ENCODE measurements at places on chromosomes 4 and X.

DNA sequence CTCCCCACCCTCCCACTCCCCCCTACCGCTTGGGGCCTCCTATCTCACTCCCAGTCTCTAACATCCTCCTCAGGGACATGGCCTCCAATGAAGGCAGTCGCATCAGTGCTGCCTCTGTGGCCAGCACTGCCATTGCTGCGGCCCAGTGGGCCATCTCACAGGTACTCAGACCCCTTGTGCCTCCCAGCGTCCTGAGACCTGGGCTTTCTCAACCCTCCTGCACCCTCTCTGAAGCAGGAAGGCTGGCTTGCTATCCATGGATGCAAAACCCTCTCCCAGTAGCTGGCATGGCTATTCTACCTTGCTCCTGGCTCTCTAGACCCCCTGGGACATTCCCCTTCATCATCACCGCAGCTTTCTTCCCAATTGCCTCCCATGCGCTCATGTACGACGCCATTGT lies 13.3 kb upstream of the UBA1 start:
- no peak for DNase-seq

DNA sequence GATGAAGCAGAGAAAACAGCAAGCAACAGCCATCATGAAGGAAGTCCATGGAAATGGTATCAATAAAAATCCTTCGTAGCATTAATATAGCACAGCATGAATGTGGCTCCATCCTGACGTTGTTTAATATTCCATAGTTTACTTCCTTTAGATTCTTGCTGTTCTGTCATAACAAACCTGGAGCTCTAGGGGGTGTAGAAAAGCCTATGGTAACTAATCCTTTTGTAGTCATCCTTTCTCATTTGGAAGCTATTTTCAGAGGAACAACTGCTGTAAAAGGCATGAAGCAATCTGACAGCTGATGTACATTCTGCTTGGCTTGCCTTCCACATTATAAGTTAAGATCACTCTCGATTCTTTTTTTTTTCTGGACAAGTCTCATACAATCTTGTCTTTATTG lies 914 bp downstream of the MYOZ2 start:
- no peak for DNase-seq

GRCh38 chr4:74228691-74229640 lies 71.0 kb downstream of the MTHFD2L start:
- peak; percentile 91 for DNase-seq

GRCh38 chr4:52038103-52038912 lies at the start of gene SGCB:
TSS of gene SGCB (minus strand) at chr4:52038299. CDS start at chr4:52038259, 40 bp downstream.
- DNase-seq, result peak; percentile 32

DNA sequence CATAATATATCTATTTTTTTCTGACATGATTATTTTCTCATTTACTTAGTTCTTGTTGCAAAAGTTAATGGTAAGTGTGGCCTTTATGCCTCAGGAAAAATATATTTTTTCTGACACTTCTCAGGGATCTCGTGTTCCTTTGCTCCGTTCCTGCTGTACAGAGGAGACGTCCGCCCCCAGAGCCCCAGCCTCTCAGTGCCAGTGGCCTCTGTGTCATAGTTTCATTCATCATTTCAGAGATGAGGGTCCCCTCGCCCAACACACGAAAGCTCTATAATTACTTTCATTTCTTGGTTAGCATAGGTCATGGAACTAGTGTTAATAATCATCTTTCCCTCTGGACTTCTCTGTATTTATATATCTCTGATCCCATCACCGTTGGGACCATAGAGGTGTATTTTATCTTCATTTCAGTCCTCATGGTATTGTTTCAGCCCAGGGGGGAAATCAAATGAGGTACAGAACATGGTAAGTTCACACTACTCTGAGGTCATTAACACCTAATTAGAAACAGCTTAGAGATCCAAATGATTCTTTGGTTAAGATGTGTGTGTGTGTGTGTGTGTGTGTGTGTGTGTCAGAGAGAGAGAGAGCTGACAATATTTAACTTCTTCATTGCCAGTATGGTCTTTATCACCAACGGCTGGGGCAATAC lies 631.1 kb upstream of the TENM3 start:
- DNase-seq, result no peak

GRCh38 chr4:37858872-37859271 lies 32.0 kb upstream of the TBC1D1 start:
- no peak for DNase-seq

GRCh38 chr4:90375081-90375480 lies 247.9 kb downstream of the CCSER1 start:
- no peak for DNase-seq

GRCh38 chr4:41199788-41200187 lies 14.6 kb downstream of the APBB2 start:
- DNase-seq, result no peak

- peak; percentile 57 for DNase-seq
Measured at GRCh38 chrX:129932821-129933321, 26.9 kb downstream of the UTP14A start.

DNA sequence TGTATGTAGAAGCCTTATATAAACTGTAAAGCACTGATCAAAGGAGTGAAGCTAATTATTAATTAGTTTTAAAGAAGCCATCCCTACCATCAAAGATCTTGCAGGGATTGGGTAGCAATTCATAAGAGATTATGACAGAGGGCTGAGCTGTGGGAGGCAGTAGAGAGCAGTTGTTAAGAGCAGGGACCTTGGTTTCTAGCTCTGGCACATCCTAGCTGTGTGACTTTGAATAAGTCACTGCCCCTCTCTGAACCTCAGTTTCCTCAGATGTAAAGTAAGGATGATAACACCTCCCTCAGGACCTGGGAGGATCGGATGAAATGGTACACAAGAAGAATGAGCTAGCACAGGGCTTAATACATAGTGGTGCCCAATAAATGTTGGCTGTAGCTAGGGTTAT lies 45.4 kb downstream of the APLN start:
- DNase-seq, result peak; percentile 27

- DNase-seq, result no peak
Measured at GRCh38 chr4:28009541-28009940, 1148.9 kb downstream of the STIM2 start.

DNA sequence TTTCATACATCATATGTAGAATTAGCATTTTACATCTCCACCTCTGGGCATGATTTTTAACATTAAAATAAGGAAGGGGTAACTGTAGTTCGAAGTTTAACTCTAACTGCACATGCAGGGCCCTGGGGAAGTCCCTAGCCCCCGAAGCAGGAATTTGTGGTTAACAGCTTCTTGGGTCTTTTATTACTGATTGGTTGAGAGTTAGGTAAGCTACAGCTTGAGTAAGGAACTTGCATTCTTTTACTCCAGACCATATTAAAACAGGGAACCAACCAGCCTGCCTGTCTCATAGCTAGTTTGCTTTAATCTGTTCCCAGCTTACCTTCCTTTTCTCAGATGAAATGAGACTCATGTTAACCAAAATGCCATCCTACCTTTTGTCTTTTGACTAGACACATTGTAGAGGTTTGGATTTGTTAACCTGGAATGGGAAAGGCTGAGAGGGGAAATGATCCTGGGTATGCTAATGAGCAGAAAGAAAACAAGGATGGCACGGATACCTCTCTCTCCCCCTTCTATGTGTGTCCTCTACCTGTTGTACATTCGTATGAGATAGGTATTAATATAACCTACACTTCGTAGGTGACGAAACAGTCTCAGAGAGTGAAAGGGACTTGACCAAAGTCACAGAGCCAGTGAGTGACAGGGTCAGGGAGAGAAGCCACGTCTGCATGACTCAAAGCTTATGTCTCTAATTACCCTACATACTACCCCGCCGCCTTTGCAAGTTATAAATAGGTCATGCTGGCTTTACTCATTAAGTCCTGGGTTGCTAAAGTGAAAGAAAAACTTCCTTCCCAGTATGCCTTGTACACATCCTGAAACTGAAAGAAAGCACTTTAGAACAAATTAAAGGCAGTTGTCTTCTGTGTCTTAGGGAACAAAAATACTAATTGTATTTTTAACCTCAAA lies 119.5 kb upstream of the AFF2 start:
- DNase-seq, result peak; percentile 45

DNA sequence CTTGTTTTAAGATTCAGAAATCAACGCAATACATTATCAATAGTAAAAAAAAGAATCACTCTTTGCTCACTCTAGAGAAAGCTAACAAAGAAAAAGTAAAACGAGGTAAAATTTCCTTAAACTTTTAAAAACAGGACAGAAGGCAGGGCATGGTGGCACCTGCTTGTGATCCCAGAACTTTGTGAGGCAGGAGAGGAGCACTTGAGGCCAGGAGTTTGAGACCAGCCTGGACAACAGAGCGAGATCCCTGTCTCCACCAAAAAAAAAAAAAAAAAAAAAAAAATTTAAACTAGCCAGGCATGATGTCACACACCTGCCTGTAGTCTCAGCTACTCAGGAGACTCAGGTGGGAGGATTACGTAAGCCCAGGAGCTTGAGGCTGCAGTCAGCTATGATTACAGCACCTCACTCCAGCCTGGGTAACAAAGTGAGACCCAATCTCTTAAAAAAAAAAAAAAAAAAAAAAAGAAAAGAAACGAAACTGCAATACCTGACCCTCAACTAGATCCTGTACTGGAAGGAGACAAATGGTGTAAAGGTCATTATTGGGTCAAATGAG lies 3.5 kb downstream of the CCNI start:
- DNase-seq, result no peak

GRCh38 chr4:155900381-155900780 lies 3.1 kb upstream of the TDO2 start:
- DNase-seq, result no peak
